Heart left ventricle (tissue), 16 donors: ENCODE measurements at places on chromosomes 13 and 19. TPM values are rescaled to one million over a fixed set of nuclear protein-coding genes. Genes with fewer than 3 reads are reported as not detected.

- no peak for DNase-seq
Measured at GRCh38 chr13:60164234-60164889, 634 bp upstream of the DIAPH3 start.

- DNase-seq, result no peak
Measured at GRCh38 chr13:44578067-44578400, 1.9 kb upstream of the TSC22D1 start.

DNA sequence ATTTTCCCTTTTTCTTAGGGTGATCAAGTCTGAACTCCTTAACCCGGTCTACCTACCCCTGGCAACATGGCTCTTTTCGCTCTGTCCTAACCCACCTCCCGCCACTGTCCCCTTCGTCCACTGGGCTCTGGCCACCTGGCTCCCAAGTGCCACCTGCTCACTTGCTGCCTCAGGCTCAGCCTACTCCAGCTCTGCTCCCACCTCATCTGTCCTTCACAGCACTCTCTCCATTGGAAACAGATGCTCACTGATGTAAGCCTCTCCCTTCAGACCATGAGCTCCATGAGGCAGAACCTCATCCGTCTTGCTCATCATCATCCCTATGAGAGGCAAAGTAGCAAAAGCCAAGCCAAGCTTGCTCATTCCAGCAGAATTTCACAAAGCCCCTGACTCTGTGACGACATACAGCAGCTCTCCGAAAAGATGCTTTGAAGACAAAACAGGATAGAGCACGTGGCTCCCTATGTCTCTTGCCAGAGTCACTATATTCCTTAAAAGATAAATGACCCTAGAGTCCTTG lies 35.3 kb upstream of the AMER2 start:
- no peak for DNase-seq

DNA sequence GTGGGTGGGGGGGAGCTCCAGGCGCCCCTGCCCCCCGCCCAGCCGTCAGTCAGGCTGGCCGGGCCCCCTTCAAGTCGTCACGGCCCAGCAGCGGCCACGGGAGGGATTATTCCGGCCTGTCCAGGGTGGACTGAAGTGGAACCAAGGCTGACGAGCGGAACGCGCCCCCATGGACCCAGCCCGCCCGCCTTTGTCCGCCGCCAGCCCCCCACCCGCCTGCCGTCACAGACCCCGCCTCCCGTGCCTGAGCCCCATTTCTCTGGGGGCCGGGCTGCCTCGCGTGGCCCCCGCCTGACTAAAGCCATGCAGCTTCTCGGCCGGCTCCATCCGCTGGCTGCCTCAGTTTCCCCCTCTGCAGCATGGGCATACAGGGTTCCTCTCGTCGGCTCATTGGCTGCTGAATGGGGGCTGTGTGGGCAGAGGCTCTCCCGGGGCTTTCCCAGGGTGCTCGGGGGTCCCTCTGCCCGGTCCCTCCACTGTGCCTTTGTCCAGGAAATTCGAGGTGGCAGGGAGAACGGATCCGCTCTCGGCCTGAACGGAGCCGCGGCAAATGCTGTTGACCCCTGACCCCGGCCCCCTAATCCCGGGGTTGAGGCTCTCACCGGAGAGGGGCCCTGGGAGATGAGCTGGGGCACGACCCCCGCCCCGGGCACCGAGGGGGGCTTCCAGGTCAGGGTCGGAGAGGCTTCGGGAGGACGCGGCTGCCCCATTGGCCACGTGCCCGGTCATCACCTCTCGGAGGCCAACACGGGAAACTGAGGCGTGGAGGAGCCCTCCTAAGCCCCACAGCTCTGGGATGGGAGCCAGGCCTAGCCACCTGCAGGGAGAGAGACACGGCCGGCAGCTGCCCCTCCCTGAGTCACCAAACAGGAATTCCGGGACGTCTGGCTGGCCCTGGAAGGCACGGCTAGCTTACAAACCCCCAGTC lies 27.4 kb downstream of the EFNA2 start:
- no peak for DNase-seq

DNA sequence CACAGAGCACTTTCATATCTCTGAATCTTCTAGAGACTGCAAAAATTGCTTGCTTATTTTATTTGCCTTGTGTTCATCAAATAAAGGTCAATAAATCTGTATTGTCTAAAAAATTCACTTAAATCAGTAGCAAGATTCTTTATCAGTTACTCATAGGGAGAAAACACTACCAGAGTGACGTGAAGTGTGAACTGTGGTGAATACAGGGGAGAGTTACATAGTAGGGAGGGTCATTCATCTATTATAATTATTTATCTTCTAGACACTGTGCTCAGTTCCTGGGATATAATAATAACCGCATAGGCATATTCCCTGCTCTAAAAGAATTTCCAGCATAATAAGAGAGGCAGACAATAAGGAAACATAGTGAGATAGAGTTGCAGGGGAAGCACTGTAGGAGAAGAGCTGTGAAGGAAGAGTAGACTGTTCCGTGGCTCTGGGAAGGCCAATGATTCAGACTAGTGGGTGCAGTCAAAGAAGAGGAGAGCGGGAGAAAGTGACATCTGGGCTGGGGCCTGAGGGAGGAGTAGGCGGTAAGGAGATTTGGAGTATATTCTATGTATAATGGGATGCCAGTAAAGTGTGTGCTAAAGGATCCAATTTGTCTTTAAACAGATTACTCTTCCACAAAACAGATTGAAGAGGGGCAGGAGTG lies 84.0 kb upstream of the TDRD3 start:
- no peak for DNase-seq

- no peak for DNase-seq
Measured at GRCh38 chr13:20093951-20094350, 66.9 kb downstream of the GJA3 start.

Gene CDX2
- polyA plus RNA-seq, result not detected

Gene DCAF15
- polyA plus RNA-seq, result 24.3 TPM

Gene SIGLEC5
- 0.15 TPM for polyA plus RNA-seq
